Activated CD4-positive, alpha-beta memory T cell treated with anti-CD3 and anti-CD28 coated beads, Interleukin-2, amount 10 ng/mL, durations not matched to agents 7 days and 5 days (primary cell): ENCODE measurements at places on chromosomes 4 and X. TPM values are rescaled to one million over a fixed set of nuclear protein-coding genes. Genes with fewer than 3 reads are reported as not detected.

DNA sequence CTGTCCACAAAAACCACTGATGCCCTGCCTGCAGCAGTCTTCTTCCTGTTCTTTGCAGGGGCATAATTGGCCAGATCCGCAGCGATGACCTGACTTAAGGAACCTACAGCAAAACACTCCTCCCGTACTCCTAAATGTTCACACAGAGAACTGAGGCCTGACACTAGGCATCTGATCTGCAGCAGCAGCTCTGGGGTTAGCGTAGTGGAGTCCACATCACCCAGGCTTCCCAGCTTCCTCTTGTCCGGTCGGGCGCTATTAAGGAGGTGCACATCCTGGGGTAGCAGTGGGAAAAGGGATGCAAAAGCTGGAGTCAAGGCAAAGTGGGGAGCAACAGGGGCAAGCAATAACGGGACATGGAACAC, 758 bp downstream of the SCFD2 start:
- DNase-seq: peak; percentile 18
- peak overlapping the region; percentile 91 for H3K4me3 ChIP-seq
- H3K4me1 ChIP-seq: peaks cover 46% of the 10 kb centered on the region
- H3K27ac ChIP-seq: peak overlapping the region; percentile 91

GRCh38 chr4:153916273-153916755, 127.4 kb upstream of the SFRP2 start:
- H3K4me1 ChIP-seq: peaks cover 6% of the 10 kb centered on the region
- H3K36me3 ChIP-seq: no peaks in the 10 kb centered on the region
- no peak overlapping the region for H3K27ac ChIP-seq
- H3K4me3 ChIP-seq: no peak overlapping the region
- H3K27me3 ChIP-seq: peaks cover 12% of the 10 kb centered on the region
- no peak for DNase-seq

DNA sequence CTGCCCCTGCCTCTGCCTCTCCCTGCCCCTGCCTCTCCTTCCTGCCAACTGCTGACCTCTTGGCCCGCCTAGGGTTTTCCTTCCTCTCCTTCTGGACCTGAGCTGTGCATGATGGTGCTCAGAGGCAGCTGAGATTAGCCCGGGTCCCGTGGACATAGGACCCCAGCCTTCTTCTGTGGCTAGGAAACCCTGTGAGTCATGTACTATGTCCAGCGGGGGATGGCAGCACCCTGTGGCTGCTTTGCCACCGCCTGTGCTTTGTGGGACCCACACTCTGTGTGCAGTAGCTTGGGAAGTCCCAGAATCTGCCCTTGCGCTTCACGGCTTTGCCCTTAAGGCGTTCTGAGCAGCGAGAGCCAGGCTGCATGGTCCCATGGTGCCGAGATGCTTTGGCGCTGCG, 105.5 kb upstream of the PSAPL1 start:
- H3K27me3 ChIP-seq: no peaks in the 10 kb centered on the region
- H3K27ac ChIP-seq: no peak overlapping the region
- DNase-seq: no peak
- no peaks in the 10 kb centered on the region for H3K36me3 ChIP-seq
- no peak overlapping the region for H3K4me3 ChIP-seq
- peaks cover 7% of the 10 kb centered on the region for H3K4me1 ChIP-seq

LUZP4 gene
- not detected for total RNA-seq

ZFYVE28 gene
- 40.1 TPM for total RNA-seq

ANXA3 gene
- 0.38 TPM for total RNA-seq

NAT8L gene
- total RNA-seq: 0.08 TPM
